ENCODE measurements at places on chromosomes 1 and 21. TPM values are rescaled to one million over a fixed set of nuclear protein-coding genes. Genes with fewer than 3 reads are reported as not detected.

DNA sequence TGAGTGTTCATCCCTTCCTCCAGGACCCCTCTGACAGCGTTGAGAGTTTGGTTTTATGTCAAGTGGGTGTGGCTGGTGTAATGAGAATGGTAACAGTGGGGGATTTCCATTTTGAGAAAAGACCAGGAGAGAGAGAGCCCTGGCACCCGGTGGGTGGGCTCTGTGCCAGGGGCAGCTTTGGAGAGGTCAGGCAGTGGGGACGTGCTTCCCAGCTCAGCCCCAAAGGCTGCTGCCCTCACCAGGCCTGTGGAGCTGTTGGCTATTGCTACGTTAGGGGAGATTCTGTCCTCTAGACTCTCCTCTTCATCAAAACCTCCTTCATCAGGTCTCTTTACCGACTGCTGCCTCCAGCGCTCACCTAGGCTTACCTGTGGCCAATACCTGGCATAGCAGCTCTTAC, 176.3 kb downstream of the PTPRU start:
- no peak overlapping the region for H3K27ac ChIP-seq
- no peaks in the 10 kb centered on the region for H3K36me3 ChIP-seq
- no peak overlapping the region for H3K4me3 ChIP-seq
- no peaks in the 10 kb centered on the region for H3K4me1 ChIP-seq
- no peak for DNase-seq
- peaks cover 7% of the 10 kb centered on the region for H3K27me3 ChIP-seq

DNA sequence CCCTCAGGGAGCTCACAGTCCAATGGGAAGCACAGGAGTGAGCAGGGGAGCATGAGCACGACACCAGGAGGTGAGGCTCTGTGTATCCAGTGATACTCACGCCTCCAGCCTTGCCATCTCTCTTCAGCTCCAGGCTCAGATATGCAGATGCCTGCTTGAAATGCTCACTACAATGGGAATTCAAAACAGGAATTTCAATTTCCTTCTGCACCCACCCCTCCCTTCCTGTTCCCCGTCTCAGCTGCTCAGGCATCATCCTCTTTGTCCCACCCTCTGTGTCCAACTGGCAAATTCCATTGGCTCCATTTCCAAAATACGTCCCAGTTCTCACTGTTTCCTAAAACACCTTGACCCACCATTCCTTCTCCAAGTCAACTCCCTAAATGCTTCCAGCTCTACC, 58.9 kb downstream of the FBXO2 start:
- no peak overlapping the region for H3K4me3 ChIP-seq
- no peak overlapping the region for H3K27ac ChIP-seq
- no peaks in the 10 kb centered on the region for H3K36me3 ChIP-seq
- DNase-seq, result no peak
- no peaks in the 10 kb centered on the region for H3K4me1 ChIP-seq

GRCh38 chr1:168960595-168960994, 145.9 kb upstream of the ATP1B1 start:
- no peaks in the 10 kb centered on the region for H3K36me3 ChIP-seq
- H3K4me1 ChIP-seq, result no peaks in the 10 kb centered on the region
- no peak overlapping the region for H3K27ac ChIP-seq
- no peaks in the 10 kb centered on the region for H3K27me3 ChIP-seq

DNA sequence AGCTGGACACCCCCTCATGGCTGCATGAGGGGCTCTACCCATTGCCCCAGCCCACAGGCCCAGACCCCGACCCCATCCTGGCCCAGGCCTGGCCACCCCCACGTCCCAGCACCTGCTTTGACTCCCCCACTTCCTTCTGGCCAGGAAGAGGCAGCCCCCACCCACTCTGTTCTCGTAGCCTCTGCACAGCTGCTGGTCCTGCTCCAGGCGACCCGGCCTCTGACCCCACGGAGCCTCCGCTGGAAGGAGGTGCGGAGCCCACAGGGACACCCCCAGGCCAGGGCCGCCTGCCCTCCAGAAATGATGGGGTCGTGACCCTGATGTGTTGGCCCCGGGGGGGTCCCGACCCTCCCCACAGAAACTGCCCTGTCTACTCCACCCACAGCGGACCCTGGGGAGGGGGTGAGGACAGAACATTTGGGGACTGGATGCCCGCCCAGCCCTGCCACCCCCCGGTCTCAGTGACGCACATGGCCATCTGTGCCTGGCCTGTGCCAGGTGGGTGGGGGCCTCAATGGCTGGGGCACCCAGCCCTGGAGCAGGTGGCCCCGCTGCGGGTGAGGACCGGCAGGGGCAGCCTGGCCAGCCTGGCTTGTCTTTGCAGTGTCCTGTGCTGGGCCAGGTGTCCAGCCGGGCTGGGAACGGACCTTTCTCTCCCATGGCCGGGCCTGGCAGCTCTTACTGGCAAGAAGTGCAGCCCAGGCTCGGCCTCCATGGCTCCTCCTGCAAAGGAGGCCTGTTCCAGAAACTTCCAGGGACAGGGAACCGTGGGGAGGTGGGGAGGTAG, 78.6 kb downstream of the MORN1 start:
- H3K27me3 ChIP-seq, result no peaks in the 10 kb centered on the region
- DNase-seq, result no peak
- peak overlapping the region; percentile 95 for H3K27ac ChIP-seq
- peaks cover 11% of the 10 kb centered on the region for H3K36me3 ChIP-seq
- H3K4me3 ChIP-seq, result no peak overlapping the region
- peaks cover 27% of the 10 kb centered on the region for H3K4me1 ChIP-seq

GRCh38 chr1:150186789-150187559, 37.3 kb downstream of the PLEKHO1 start:
- H3K36me3 ChIP-seq, result no peaks in the 10 kb centered on the region
- no peaks in the 10 kb centered on the region for H3K4me1 ChIP-seq
- H3K27me3 ChIP-seq, result no peaks in the 10 kb centered on the region
- peak; percentile 36 for DNase-seq

- no peaks in the 10 kb centered on the region for H3K27me3 ChIP-seq
- peaks cover 4% of the 10 kb centered on the region for H3K4me1 ChIP-seq
- H3K36me3 ChIP-seq, result no peaks in the 10 kb centered on the region
- no peak overlapping the region for H3K4me3 ChIP-seq
These were observed 107.6 kb upstream of the NFIA start for GRCh38 chr1:60974524-60975372.

DNA sequence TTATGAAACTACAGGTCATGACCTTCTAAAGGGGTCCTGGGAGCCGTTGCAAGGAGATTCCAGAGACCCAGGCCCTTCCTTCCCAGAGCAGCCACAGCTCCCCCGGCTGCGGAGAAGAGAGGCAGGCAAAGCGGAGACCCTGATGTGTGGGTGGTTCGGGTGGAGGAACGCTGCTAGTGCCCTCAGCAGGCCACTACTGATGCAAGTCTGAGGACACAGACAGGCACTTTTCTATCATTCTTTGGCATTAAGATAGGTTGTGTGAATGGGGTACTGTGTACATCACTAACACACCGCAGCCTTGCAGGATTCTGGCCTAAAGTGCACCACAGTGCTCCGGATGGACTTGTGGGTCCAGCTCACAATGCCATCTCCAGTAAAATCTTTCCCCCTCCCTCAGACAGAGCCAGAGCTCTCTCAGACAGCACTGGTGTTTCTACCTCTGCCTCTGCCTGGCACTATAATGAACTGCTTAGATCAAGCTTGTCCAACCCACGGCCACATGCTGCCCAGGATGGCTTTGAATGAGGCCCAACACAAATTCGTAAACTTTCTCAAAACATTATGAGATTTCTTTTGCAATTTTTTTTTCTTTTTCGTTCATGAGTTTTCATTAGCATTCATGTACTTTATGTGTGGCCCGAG, 121.4 kb downstream of the TGFBR3 start:
- H3K27ac ChIP-seq, result no peak overlapping the region
- H3K4me3 ChIP-seq, result no peak overlapping the region
- H3K4me1 ChIP-seq, result peaks cover 31% of the 10 kb centered on the region
- no peaks in the 10 kb centered on the region for H3K27me3 ChIP-seq

DNA sequence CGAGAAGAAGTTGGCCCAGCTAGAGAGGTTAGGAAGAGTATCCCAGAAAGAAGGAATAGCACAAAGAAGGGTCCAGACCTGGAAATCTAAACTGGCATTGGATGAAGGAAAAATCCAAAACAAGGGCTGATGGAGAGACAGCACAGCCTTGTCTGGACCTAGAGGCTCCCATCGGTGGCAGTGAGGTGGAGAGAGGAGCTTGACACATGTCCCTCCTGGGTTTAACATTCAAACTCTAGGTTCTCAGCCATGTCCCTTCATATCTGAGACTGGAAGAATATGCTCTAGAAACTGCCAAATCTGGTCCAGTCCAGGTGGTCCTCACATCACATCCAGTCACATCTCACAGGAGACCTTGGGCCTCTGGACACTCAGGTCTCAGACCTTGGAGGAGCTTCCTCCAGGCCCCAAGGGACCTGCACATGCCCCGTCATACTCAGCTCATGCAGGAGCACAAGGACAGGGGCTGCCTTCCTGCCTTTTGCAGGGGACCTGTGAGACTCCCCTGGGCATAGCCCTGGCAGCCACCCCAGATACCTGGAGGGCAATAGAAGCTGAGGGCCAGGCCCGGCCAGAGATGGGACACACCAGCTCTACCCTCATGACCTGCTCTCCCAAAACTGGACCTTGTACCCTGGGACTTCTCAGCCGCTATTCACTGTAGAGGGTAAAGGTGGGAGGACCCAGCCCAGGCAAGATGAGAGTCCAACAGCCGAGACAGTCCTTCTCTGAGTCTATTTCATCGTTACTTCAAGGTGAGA, 7.5 kb downstream of the TMEM125 start:
- H3K36me3 ChIP-seq, result no peaks in the 10 kb centered on the region
- no peak overlapping the region for H3K4me3 ChIP-seq
- no peaks in the 10 kb centered on the region for H3K27me3 ChIP-seq
- no peaks in the 10 kb centered on the region for H3K4me1 ChIP-seq

- H3K4me3 ChIP-seq, result no peak overlapping the region
- DNase-seq, result no peak
- no peaks in the 10 kb centered on the region for H3K4me1 ChIP-seq
- no peak overlapping the region for H3K27ac ChIP-seq
- no peaks in the 10 kb centered on the region for H3K27me3 ChIP-seq
These were observed 423.8 kb upstream of the CXADR start for GRCh38 chr21:17089091-17089491.

- no peak overlapping the region for H3K4me3 ChIP-seq
- no peak overlapping the region for H3K27ac ChIP-seq
- H3K4me1 ChIP-seq, result no peaks in the 10 kb centered on the region
- no peaks in the 10 kb centered on the region for H3K36me3 ChIP-seq
- no peak for DNase-seq
- no peaks in the 10 kb centered on the region for H3K27me3 ChIP-seq
These were observed 32.8 kb downstream of the DPT start for GRCh38 chr1:168696125-168696760.

- H3K36me3 ChIP-seq, result peaks cover 32% of the 10 kb centered on the region
- no peak for DNase-seq
- no peak overlapping the region for H3K4me3 ChIP-seq
- H3K4me1 ChIP-seq, result no peaks in the 10 kb centered on the region
These were observed 32.7 kb downstream of the SLC66A1 start for GRCh38 chr1:19344831-19345230.

DNA sequence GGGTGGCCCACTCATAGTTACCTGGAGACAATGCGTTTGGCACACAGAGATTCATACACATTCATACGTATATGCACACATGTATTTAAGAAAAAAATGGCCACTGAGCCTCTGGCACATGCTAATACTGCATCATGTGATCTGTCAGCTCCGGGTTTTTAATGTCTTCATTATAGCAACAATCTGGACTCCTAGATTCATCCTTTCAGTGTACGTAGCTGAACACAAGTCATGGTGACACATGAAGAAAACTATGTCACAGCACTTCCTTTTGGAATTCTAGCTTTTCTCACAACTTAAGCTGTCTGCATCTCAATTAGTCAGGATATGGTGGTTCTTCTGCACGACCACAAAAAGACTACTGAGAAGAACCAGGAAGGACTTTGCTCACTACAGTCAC, 24.7 kb downstream of the HSF2BP start:
- no peak overlapping the region for H3K4me3 ChIP-seq
- DNase-seq, result no peak
- H3K27ac ChIP-seq, result no peak overlapping the region
- H3K27me3 ChIP-seq, result no peaks in the 10 kb centered on the region
- no peaks in the 10 kb centered on the region for H3K4me1 ChIP-seq

The DNAJC6 gene
- total RNA-seq, result 39.7 TPM
